ENCODE measurements at places on chromosomes 1 and 21.

GRCh38 chr1:10387677-10388386 lies 11.0 kb upstream of the PGD start:
- no peak for DNase-seq

GRCh38 chr21:29235714-29236197 lies 63.0 kb upstream of the BACH1 start:
- no peak for DNase-seq

- DNase-seq: no peak
These were observed 243.2 kb downstream of the PTBP2 start for GRCh38 chr1:96964761-96965160.

- DNase-seq: no peak
These were observed 10.0 kb upstream of the TNFRSF8 start for GRCh38 chr1:12052997-12053686.

DNA sequence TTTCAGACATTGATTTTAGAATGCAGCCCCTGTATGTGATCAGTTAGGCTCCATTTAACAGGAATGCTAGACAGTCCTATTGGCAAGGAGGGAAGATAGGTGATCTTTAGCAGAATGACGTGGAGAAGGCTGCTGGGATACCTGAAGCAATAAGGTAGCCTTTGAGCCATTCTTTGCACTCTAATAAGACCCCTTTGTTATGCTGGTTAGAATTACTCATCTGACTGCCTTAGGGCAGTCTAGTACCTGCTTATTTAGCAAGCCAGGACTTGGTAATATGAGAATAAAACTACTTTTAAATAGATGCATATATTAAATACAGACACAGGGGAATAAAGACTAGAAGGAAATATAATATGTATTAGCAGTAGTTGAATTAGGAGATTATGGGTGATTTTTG lies 29.1 kb downstream of the NGF start:
- DNase-seq: no peak

DNA sequence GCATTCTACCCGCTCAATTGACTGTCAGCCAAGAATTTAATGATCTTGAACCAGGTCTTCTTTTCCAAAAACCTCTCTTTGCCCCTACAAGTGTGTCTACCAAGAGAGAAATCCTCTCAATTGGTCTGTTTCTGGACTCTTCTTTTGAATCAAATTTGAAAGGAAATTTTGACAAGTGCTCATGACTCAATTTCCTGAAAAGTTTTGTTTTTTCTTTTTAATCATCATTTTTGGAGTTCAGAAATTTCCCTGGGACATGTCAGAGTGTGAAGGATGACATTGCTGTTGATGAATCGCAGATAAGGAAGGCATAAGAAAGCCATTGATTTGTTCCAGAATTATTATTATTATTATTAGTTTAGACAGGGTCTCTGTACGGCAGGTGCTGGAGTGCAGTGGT lies 88.2 kb upstream of the AKT3 start:
- DNase-seq: no peak

GRCh38 chr1:229015806-229016205 lies 255.1 kb upstream of the RAB4A start:
- DNase-seq: no peak

- no peak for DNase-seq
These were observed 44.3 kb upstream of the EPS8L3 start for GRCh38 chr1:109807822-109808680.

DNA sequence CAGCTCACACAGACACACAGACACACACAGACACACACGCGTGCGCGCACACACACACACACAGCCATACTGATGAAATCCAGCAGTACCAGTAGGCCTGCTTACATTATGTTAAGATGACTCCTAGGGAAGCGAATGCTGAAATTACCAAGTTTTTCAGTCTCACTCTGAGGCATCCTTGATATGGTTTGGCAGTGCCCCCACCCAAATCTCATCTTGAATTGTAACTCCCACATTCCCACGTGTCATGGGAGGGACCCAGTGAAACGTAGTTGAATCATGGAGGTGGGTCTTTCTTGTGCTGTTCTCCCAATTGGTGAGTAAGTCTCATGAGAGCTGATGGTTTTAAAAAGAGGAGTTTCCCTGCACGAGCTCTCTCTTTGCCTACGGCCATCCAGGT lies 64.1 kb downstream of the TIAM1 start:
- no peak for DNase-seq

GRCh38 chr1:197469620-197470210 lies 201.7 kb downstream of the CRB1 start:
- no peak for DNase-seq

- no peak for DNase-seq
These were observed 880.2 kb upstream of the NEGR1 start for GRCh38 chr1:73162564-73162963.

- no peak for DNase-seq
These were observed 3.2 kb upstream of the LAPTM5 start for GRCh38 chr1:30760596-30761324.

- no peak for DNase-seq
These were observed 713.5 kb downstream of the AMY1C start for GRCh38 chr1:104463126-104463697.

All from activated naive CD4-positive, alpha-beta T cell (primary cell).